ENCODE measurements at places on chromosomes 7 and 10.

GRCh38 chr10:44947371-44948152 lies 12.0 kb upstream of the RASSF4 start:
- no peak for DNase-seq

DNA sequence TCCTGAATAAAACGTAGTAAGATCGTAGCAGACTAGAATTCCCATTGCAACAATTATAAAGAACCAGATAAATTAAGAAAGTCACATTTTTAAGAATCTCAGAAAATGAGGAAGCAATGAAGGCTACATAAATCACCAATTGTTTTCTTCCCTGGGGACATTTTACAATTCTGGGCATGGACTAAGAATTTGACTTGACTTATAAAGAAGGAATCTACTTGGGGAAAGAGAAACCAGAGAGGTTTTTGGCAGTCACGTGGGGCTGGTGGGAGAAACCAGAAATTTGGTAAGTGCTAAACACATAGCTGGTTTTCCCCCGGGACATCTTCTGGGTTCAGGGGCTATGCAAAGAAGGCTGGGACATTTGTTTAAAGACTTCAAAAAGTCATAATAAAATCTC lies 109.8 kb upstream of the IL6 start:
- DNase-seq: no peak

DNA sequence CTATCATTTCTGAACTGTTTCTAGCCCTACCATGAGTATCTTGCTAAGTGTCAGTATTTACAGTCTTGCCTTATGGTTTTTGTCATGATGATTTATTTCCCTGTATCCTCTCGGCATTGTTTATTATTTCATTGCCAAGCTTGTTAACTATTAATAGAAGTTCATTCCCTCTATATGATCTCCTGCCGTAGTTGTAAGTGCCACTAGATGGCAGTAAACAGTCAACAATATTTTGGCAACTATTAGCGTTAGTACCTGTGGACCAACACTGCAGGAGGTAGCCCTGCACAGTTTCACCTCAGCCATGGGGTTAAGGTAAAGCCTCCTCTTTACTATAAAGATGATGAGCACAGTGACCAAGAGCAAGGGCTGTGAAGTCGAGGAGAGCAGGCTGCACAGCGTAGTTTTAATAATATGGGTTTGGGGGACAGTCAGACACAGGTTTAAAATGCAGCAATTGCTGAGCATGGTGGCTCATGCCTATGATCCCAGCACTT lies 26.1 kb upstream of the CCNJ start:
- peak; percentile 32 for DNase-seq

DNA sequence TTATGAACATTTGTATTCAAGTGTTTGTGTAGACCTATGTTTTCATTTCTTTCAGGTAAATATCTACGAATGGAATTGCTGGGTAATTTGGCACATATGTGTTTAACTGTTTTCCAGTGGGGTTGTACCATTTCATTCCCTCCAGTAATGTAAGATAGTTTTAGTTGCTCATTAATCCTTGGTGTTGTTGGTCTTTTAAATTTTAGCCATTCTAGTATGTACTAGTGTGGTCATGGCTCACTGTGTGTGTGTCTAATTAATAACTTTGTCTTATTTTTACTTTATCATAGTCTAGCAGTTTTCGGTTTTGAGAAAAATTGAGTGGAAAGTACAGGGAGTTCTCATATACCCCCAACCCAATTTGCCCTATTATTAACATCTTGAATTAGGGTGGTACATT lies 278.8 kb downstream of the CAMK1D start:
- DNase-seq: no peak

GRCh38 chr7:24572393-24572996 lies 757 bp upstream of the PALS2 start:
- DNase-seq: no peak

DNA sequence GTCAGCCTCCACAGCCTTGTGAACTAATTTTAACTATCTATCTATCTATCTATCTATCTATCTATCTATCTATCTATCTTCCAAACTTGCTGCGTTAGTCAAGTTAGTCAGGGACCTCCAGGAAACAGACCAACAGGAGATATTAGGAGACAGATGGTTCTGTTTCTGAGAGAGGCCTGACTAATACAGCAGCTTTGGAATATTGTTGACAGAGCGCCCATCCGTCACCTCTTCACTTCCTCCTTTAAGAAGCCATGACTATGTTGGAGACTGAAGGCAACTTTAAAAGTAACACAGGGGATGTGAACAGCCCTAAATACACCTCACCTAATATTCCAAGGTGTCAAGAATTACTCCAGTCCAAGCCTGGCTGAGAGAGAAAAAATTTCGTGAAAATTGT lies 280.9 kb upstream of the IGFBP3 start:
- DNase-seq: no peak

- no peak for DNase-seq
Measured at GRCh38 chr10:4825868-4826791, at the start of gene AKR1E2. TSS of gene AKR1E2 (plus strand) at chr10:4826207. CDS start at chr10:4826325, 118 bp downstream.

DNA sequence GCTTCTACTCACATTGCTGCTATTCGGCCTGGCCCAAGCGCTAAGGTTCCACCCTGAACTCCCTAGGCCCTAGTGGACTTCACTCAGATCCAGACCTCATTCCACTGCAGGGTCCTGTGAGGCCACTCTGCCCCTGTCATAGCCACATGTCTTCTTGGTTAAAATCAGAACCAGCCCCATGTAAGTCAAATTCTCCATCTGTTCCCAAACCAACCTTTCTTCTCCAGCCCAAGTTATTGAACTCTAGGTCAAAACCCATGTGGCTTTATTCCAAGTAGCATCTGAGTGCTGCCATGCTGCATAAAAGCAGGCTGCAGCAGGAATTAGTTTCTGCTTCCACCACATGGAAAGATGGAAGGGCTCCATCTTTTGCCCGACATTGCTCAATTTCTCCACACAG lies 281.2 kb downstream of the SNX13 start:
- no peak for DNase-seq

DNA sequence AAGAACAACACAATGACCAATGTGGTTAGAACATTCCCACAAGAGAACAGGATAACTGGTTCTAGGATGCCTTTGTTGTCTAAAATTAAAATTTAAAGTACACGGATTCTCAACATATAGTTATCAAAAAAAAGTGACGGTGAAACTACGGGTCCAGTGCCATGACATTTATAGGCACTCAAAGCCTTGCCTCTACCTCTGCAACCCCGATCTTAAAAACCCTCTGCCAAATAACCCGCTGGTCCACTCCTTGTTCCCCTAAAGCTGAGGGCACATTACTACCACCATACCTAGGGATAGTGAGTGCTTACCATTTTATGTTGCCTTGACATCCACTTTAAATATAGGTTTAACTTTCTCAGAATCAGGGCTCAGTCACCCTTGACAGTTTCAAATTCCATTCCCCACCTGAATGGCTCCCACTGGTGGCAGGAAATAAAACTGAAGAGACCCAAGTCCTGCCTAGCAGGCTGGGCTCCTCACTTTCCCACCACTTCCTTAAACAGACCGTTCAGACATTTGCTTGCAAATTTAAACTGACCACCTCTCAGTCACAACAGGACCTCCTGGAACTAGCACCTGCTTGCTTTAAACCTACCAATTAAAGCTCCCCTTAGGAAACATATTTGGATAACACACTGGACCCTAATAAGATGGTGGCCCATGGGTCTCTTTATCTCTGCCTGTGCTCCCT lies 169.9 kb upstream of the ASAH2 start:
- DNase-seq: no peak

DNA sequence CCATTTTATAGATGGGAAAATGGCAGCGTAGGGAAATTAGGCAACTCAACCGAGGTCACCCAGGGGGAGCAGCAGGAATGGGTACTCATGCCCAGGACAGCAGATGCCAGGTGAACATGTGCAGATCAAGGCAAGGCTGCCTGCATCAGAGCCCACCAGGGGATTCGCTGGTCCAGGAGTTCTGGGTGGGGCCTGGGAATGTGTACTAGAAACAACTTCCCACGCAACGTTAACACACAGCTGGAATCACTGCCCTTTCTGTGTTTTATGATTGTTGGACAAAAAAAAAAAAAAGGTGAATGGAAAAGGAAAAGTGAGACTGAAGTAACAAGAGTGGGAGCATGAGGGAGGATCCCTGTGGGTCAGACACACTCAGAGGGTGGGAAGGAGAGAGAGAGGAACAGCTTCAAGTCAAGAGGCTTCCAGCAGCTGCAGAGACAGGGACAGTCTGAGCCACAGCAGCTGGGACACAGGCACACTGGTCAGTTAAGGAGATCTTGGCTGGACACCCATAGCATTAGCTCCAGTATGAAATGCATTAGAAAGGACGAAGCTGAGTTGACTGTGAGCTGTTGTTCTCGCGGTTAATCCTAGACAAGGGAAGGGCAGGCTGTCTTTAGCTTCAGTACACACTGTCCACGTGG lies 187.9 kb upstream of the INHBA start:
- DNase-seq: no peak

GRCh38 chr7:380711-381210 lies 90.8 kb downstream of the FOXL3 start:
- no peak for DNase-seq

DNA sequence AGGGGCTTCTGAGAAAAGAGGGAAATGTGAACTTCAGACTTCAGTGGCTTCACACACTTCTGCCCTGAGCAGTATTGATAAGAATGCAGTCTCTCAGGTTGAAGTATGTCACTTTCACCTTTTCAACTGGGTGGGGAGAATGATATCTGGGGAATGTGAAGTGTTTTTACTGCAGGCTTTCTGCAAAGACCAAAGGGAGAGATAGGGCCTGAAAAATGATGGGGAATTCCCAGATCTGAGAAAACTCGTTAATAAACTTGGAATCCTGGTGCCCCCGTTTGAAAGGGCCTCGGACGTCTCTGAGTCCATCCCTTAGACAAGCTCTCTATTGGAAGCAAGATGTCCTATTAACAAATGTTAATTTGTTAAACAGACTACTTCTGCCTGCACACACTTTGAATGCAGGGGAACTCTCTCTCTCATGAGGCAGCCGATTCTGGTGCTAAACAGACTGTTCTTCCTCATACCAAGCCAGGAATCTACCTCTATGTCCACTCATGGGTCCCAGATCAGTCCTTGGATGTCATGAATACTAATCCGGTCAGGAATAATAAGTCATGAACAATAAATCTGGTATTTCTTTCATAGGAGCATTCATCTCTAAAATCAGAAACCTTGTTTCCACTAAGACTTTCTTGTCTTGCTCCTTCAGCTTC lies 193.6 kb downstream of the JCAD start:
- no peak for DNase-seq

- no peak for DNase-seq
Measured at GRCh38 chr7:155356323-155357105, 58.8 kb downstream of the INSIG1 start.

- no peak for DNase-seq
Measured at GRCh38 chr10:74887614-74888284, 61.3 kb downstream of the KAT6B start.

- no peak for DNase-seq
Measured at GRCh38 chr7:95925971-95926370, 153.6 kb downstream of the DYNC1I1 start.

GRCh38 chr10:74842301-74842954 lies 16.0 kb downstream of the KAT6B start:
- no peak for DNase-seq

DNA sequence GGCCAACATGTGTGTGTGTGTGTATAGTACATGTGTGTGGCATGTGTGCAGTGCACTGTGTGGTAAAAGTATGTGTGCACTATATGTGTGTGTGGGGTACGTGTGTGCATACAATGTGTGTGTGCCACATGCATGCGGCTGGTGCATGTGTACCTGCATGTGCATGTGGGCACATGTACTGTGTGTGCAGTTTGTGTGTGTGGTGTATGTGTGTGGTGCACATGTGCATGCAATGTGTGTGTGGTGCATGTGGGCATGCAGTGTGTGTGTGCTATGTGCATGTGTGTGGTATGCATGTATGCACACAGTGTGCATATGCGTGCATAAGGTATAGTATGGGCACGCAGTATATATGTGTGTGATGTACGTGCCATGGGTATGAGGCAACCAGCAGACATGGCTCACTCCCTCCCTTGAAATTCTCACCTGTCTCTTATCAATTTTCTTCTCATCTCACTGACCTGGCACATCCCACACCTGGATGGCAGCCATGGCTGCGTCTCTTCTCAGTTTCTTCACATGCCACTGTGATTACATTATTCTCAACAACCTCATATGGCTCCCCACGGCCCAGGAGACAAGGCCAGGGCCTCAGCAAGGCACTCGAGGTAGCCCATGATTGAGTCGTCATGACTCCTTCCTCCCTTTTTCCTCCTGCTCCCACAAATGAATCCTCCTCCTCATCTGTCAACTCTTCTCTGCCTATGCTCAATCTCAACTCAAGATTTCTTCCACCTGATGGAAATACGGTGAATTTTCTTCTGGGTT lies 57.0 kb downstream of the NUDCD3 start:
- no peak for DNase-seq

DNA sequence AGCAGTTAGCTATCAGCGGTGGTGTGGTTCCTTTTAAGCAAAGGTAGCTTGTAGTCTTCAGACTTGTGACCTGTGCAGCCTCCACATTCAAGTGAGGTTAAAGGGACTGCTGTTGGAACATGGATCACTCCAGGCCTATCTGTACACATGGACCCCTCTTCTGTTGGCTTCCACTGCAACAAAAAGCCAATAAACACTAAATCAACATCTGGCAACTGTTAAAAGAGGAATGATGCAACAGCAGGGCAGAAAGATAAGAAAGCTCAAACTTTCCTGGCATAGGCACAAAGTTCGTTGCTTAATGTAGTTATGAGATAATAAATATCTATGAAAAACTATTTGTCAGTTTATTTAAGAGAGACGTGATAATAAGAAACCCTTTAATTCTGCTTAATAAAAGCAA lies 4.0 kb upstream of the MINPP1 start:
- no peak for DNase-seq

DNA sequence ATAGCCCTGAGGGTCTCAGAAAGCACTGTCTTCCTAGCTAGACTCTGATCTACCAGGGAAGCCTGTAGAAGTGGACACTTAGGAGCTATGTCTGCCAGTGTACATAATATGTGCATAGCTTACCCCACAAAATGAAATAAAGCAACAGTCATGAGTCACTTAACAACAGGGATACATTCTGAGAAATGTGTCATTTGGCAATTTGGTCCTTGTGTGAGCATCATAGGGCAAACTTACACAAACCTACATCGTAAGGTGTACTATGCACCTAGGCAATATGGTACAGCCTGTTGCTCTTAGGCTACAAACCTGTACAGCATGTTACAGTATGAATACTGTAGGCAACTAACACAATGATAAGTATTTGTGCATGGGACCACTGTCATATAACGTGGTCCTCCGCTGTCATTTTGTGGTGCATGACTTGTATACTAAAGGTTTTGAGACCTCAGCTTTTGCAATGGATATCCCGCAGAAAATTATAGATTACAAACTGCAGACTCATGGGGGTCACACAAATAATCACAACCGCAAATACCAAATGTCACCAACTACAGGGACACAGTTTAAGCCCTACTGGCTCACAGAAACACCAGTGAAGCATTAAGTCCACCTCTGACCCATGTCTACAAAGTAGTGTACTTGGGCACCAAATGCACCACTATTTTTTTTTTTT lies 1.7 kb downstream of the URGCP start:
- DNase-seq: no peak

GRCh38 chr7:95470452-95470851 lies 15.3 kb upstream of the ASB4 start:
- peak; percentile 84 for DNase-seq
